HFFc6 (cell line): ENCODE measurements at places on chromosomes 16 and 17.

DNA sequence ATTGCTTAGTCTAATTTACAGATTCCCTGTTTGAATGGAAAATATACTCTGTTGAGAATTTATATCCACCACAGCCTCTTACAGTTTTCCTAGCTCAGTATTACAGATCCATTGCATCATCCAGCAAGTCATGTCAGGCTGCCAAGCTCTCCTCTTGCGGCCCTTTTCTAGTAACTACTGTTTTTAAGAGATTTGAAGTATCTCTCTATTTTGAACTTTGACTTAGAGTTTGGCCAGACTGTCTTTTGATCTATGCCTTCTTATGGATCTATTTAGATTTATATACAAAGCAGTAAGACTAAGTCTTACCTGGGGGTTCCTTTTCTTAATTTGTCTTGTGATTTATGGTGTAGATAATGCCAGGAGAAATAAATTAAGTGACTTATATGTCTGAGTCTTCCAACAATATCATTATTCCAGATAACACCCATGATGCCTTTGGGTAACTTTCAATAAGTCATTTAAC is 53.1 kb upstream of the ABCC11 start:
- no peak for DNase-seq

DNA sequence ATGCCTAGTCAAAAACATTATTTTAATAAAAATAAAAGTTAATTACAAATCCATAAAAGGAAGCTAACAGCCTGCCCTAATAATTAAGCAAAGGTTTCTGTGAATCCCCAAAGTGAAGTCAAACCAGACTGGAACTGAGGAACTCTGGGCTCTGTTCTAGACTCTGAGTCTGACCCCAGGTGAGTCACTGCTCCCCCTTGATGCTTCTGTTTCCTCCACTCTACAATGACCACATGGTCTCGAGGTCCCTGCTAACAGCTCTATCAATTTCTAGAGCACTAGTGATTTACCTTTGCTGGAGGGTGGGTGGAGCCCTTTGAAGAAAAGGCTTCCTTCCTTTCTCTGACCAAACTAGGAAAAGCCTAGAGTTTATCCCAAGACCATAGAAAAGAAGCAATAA is 32.4 kb downstream of the XPO6 start:
- DNase-seq, result no peak

GRCh38 chr16:4283939-4284338 is 11.1 kb upstream of the TFAP4 start:
- DNase-seq, result peak; percentile 20

- peak; percentile 90 for DNase-seq
These were observed 20.9 kb downstream of the SPACA3 start for GRCh38 chr17:33012522-33013033.

GRCh38 chr17:3027786-3028532 is 35.4 kb downstream of the OR1D5 start:
- no peak for DNase-seq

- DNase-seq, result no peak
These were observed 85.0 kb downstream of the NOG start for GRCh38 chr17:56678249-56679114.

GRCh38 chr16:85586380-85587104 is 26.6 kb upstream of the GSE1 start:
- no peak for DNase-seq

DNA sequence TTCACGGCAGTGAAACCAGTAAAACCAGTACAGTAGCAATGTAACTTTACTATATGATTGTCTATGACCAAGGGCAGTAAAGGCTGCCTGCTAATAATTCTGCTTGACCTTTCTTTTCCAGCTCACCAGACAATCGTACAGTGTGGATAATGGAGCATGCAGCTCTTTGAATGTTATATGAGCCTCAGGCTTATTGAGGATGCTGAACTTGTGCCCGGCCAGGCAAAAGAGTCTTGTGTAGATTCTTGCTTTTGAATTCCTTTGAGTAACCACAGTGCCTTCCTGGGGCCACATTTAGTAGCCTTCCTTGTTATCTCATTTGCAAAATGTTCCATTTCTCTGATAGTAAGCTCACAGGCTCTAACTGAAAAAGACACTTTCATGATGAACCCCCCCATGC is 131.8 kb downstream of the CDH11 start:
- DNase-seq, result no peak

DNA sequence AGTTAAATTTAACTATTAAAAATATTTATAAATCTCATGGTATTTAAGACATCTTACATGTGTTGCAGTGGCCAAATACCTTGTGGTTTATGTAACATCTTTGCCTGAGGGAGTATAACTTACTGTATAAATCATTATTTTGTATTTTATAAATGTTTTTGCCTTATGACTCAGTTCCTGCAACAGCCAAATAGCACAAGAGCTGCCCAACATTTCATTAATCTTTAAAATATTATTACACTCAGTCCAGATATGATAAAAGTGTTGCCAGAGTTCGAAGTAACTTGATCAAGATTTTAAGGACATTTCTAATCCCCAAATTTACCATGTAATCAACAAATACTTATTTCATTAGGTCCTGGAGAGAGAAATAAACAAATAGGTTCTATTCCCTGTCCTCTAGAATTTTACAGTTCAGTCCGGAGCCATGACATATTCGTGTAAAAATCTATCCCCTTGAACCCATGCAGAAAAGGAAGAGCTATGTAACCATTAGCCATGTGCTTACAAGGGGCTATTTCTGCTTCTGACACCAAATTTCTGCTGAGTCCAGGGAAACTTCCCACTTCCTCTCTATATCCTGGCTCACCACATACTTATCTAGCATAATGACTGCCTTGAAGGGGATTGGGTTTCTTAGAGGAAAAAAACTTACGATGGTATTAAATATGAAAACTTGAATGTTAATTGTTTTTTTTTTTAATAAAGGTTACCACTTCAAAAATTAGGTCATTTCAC is 44.0 kb downstream of the IRX6 start:
- peak; percentile 44 for DNase-seq

GRCh38 chr17:56834380-56835263 is 671 bp downstream of the DGKE start:
- peak; percentile 22 for DNase-seq

DNA sequence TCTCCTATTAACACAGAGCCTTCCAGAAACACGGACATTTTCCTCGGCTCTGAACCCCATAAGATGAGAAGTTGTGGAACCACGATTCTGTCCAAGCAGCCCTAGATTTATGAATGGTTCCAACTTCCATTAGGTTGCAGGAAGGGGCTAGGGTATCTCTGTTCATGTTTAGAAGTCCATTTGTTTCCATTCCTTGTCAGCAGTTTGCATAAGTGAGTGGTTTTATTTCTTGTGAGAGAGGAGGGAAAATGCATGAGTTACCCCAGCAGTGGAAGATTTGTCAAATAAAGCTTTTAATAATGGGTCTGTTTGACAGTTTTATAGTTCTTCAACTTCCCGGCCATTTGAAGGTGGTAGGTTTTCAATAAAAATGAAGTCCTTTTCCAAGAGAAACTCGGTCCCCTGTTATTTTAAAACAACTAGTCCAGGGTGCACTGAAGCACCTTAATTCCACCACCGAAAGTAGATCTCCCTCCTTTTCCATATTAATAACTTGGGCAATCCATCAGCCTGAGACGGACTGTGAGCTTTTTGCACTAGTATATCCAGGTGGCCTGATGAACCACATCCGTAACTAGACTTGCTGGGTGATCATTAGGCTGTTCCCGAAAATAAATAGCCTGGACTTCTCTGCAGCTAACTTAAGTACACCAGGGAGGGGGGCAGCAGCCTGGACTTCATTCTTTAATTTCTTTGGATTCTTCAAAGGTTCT is 181.3 kb downstream of the TMEM114 start:
- no peak for DNase-seq

GRCh38 chr16:84570739-84571403 is 47.0 kb downstream of the COTL1 start:
- no peak for DNase-seq

DNA sequence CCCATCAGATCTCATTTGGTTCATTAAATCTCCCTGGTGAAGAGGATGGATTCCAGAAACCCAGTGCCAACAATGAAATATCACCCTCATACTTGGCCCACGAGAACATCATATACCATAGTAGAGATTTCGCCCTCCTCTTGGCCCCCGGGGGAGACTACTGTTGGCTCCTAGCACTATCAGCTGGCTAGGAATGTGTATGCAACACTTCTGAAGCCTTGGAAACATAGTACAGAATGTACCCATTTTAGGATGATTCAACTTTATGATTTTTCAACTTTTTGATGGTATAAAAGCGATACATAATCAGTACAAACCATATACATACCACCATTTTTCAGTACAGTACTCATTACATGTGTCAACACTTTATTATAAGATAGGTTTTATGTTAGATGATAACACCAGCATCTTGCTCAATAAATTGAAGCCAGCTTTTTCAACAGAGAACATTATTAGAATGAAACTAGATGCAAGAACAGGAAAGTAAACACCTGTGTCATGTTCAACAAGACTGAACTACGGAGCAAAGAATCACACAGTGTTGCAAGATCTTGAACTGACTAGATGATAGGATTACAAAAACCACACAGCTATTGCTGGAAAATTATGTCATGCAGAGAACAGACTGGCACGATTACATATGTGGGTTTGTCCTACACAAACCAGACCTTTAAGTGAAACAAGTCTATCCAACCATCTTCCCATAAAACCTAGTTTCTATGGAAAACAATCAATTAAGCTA is 17.2 kb downstream of the RSL1D1 start:
- peak; percentile 28 for DNase-seq

DNA sequence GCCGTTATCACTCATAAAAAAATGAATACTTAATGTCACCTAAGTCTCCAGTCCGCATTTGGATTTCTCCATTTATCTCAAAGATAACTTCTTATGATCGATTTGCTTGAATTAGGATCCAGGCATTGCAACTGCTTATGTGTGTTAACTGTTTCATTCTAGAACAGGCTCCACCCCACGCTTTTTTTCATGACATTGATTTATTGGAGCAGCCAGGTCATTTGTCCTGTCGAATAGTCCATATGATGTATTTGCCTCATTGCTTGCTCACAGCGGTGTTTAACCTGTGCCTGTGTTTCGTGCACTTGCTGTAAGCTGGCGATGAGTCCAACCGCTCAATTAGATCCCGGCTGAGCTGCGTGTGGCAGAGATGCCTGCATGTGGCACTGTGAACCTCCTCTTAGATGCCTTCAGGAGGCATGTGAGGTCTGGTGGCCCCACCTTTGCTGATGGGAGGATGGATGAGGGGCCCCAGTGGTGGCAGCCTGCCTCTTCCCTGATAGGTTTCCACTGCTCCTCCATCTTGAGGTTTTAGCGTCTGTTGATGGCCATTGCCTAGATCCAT is 16.4 kb downstream of the DHX38 start:
- DNase-seq, result no peak

DNA sequence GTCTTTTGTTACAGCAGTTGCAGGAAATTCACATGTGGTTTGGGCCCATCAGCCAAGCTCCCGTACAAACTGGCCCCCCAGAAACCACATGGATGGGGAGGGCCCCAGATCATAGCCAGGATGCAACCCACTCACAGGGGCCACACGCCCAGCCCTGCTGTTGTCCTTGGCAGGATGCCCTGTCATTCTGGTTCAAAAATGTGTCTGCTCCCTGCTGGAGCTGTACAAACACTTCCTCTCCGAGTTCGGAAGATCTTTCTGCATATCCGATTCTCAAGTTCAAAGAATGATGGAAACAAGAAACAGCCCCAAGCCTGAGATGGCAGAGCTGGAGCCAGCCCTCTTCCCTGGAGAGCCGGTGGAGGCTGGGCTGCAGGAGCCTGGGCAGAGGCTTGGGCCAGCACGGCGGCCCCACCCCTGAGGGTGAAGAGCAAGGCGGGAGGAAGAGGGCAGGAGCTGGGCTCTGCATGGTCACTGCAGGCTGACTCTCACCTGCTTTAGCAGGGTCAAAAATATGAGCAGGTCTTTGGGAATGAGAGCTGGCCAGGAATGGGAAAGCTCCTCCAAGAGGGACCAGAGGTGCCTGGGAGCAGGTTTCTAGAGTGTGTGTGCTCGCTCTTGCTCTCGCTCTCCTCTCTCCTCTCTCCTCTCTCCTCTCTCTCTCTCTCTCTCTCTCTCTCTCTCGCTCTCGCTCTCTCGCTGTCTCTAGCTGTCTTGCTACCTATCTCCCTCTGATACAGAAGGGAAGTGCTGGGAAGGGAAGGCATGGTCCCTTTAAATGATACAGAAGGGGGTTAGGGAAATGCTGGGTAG is 34.7 kb upstream of the ENPP7 start:
- DNase-seq, result no peak

DNA sequence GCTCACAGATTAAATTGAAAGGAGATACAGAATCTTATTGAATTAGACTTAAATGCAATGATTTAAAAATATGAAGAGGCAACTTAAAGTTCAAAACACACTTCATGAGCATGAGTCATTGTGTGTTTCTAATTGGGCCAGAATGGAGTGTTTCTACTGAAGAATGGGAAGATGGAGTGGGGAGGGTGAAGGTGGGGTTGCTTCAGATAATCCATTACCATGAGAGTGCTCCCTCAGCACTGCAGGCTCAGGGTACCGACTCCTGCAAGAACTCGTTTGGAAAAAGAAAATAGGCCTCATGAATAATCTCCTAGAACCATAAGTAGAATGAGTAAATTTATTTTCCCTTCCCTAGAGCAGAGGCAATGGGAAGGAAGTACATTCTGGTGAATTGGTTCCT is 372.8 kb downstream of the TOX3 start:
- no peak for DNase-seq

DNA sequence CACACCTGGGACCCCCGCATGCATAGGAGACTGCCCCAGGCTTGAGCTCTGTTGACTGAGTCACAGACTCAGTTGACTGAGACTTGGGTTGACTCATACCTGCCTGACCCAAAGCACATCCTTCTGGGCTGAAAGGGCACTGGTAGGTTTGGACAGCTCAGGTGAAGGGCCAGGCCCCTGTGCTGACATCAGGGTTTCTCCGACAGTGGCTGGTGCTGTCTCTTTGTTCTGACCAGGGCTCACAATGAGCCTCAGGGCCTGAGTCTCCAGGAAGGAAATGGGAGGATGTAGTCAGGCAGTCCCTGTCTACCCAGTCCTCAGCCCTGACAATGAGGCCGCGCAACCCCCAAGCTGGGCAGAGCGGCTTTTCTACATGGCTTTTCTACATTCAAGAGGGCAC is 6.5 kb downstream of the SPNS2 start:
- DNase-seq, result no peak

- no peak for DNase-seq
These were observed 53.8 kb downstream of the ZNRF1 start for GRCh38 chr16:75052481-75053202.

DNA sequence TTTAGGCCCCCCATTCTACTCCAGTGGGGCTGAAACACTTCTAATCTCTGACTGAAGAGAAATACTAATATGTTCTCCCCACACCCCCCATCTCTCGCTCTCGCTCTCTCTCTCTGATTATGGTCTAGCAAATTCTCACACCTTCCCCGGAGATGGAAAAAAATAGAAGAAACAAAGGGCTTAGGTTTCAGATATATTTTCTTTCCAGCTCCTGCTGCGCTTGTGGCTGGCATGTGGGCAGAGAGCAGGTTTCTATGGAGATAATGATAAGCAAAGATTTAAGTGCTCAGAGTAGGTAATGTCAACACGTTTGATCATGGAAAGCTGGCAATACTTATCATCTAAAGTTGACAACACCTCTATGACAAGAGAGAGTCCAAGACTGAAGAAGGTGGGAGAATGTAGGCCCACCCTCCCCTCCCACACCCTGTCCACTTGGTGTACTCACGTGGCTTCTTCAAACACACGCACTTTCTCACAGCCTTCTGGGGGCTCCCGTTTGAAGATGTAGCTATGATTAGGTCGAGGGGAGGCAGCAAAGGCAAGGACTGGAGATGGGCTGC is 8.0 kb upstream of the SLC35B1 start:
- DNase-seq, result no peak
